A549 treated with GW870086 at 1 μM for 4 hours (cell line): ENCODE measurements at places on chromosomes 4 and X. TPM values are rescaled to one million over a fixed set of nuclear protein-coding genes. Genes with fewer than 3 reads are reported as not detected.

The WDR44 gene
- 10.1 to 17.6 TPM (median 15.0 TPM) in 5 replicates for total RNA-seq

The FRAS1 gene
- total RNA-seq = 1.7 to 3.3 TPM (median 2.6 TPM) in 5 replicates

The DNAAF6 gene
- 0.10 TPM in 1 of 5 replicates, not detected in the others for total RNA-seq

The S100G gene
- total RNA-seq = not detected in 5 replicates

The CT45A1 gene
- not detected in 5 replicates for total RNA-seq
